ENCODE measurements at places on chromosomes 3 and 15. TPM values are rescaled to one million over a fixed set of nuclear protein-coding genes. Genes with fewer than 3 reads are reported as not detected.

PLA1A gene
- total RNA-seq, result 4.6 TPM

C3orf20 gene
- 0.16 TPM for total RNA-seq

TRH gene
- total RNA-seq, result not detected

CCDC39 gene
- not detected for total RNA-seq

DNAH12 gene
- not detected for total RNA-seq

SLCO2A1 gene
- 6.1 TPM for total RNA-seq

GPR62 gene
- 1.1 TPM for total RNA-seq

MEGF11 gene
- not detected for total RNA-seq

ROPN1 gene
- not detected for total RNA-seq

SMCO1 gene
- not detected for total RNA-seq

FAM107A gene
- 26.3 TPM for total RNA-seq

VEPH1 gene
- total RNA-seq, result 0.82 TPM

KBTBD12 gene
- 2.5 TPM for total RNA-seq

CTSH gene
- 95.9 TPM for total RNA-seq

SCAANT1 gene
- not detected for total RNA-seq

CPNE4 gene
- total RNA-seq, result 0.71 TPM

EPHA3 gene
- 19.4 TPM for total RNA-seq

Measured in sigmoid colon (tissue), 7 donors.